ENCODE measurements at places on chromosomes 16 and 17. TPM values are rescaled to one million over a fixed set of nuclear protein-coding genes. Genes with fewer than 3 reads are reported as not detected.

RTN4RL1 gene
- not detected for total RNA-seq

DNA sequence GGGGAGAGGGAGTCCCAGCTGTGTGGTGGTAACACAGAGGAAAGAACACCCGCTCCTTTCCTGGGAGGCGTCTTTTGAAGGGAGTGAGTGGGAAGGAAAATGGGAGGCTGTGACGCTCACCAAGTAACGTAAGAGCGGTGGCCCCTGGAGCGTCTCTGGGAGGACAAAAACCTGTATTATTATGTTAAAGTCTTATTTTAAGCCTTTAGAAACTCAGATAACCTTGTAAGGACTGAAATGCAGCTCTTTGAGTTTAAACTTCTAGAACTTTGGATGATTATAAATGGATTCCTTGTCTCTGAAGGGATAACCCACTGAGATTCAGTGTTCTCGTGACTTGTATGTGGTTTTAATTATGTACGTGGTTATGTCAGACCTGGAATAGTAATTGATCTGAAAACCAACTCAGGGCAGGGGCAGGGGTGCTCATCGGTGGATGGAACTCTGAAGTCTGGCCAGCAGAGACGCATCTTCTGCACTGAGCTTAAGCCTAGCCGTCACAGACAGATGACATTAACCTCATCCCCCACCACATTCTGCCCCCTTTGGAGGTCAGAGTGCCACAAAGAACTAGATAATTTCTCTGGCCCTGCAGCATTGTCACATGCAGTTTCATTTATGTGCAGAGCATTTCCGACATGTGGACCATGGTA is 41.8 kb upstream of the SLC12A3 start:
- DNase-seq = no peak

FAM83G gene
- 10.4 TPM for total RNA-seq

DNA sequence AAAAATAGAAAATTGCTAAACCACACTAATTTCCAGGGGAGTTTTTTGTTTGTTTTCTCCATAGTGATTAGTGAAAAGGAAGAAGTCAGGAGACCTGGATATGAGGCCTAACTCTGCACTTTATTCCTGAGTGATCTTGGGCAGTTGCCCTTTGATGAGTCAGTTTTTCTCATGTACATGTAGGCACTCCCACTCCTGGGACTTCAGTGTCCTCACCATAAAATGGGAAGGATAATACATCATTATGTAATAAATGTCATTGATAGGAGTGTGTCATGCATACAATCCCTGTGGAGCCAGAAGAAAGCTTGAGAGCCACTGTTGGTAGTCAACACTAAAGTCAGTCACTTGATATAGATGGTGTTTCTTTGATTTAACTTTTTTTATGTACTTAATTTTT is 32.5 kb downstream of the WIPF2 start:
- DNase-seq = no peak

DNA sequence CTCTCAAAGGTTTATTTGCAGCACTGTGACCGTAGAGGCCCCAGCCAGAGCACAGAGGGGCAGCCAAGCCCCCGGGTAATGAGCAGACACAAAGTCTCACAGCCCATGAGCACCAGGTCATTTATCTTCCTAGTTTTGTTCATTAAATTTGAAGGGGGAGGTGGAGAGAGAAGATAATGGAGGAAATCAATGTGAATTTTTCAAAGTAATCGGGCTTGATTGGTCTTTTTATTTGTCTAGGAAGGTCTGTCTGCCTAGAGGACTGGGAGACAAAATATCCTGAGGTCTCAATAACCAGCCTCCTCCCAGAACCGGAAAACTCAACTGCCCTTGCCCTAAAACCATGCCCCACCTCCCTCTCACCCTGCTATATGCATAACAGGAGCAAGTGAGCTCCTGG is 189.0 kb downstream of the SLC39A11 start:
- DNase-seq = no peak

GRCh38 chr16:4085405-4085970 is 30.8 kb downstream of the ADCY9 start:
- no peak for DNase-seq

DNA sequence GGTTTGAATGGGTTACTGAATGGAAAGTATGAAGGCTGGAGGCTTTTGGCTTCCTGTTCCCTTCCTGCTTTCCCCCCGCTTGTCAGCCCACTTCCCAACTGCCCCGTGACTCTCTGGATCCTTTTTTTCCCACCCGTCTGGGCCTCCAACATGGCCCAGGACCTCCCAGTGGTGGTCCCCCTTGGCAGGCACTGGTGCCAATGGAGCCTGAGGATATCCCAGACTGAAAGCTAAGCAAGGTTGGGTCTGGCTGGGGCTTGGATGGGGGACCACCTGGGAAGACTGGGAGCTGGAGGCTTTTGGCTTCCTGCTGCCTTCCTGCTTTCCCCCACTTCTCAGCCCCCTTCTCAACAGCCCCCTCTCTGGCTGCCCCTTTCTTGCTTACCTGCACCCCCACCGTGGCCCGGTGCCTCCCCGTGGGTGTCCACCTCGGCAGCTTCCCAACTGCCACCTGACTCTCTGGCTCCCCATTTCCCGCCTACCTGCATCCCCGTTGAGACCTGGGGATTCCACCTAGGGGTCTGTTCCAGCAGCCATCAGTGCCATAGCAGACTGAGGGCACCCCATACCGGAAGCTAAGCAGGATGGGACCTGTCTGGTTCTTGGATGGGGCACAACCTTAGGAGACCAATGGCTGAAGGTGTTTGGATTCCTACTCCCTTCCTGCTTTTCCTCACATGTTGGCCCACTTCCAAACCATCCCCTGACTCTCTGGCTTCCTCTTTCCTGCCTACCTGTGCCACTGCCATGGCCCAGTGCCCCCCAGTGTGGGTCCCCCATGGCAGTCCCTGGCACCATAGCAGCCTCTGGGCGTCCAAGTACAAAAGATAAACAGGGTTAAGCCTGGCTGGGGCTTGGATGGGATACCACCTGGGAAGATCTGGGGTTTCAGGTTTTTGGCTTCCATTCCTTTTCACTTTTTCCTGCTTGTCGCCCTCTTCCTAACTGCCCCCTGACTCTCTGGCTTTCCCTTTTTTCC is 2295.3 kb downstream of the TP53TG3F start:
- no peak for DNase-seq

DNA sequence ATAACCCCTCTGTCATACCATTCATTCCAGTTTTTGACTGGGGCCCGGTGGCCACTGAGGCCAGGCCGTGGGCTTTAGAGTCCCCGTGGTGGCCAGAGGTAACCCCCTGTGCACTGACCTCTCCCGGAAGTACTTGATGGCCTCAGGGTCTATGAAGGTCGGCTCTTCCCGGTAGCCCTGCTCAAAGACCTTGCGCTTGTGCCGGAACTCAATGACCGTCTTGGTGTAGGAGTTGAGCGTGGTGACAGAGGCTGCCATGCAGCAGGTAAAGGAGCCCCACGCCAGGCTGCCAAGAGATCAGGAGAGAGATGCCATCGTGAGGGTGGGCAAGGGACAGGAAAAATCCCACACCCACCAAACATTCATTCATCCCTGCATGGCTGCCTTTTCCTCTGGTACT is 234.8 kb downstream of the GSG1L start:
- DNase-seq = no peak

C16orf92 gene
- total RNA-seq = not detected

DNA sequence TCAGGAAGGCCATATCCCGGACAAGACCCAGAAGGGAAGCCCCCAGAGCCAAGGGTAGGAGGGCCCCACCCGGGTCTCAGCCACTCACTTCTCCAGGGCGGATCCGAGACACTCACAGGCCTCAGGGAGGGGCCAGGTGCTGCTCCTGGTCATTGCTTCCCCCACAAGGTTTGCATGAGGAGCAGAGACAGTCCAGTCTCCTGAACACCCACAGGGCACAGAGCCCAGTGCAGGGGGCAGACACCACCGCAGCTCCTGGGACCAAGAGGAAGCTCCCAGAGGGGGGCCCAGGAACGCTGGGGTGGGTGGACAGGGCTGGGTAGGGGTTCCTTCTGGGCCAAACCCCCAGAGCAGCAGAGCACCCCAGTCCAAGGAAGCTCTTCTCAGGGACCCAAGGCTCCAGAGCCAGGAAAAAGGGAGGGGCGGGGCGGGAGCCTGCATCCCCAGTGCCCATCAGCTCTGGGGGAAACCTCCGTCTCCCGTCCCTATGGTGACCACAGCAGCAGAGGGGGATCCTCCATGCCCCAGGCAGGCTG is 709 bp upstream of the MRPL28 start:
- no peak for DNase-seq

KRTAP3-2 gene
- total RNA-seq = not detected

SYNGR3 gene
- 12.0 TPM for total RNA-seq

- no peak for DNase-seq
Observed at GRCh38 chr16:57386381-57386951, 14.2 kb downstream of the CX3CL1 start.

C16orf96 gene
- 0.27 TPM for total RNA-seq

GRCh38 chr17:4938688-4939545 is 929 bp downstream of the SLC25A11 start:
- DNase-seq = peak; percentile 56

- no peak for DNase-seq
Observed at GRCh38 chr16:86798247-86799041, 220.1 kb downstream of the FOXL1 start.

Measured in OCI-LY7 (cell line).